ENCODE measurements at places on chromosomes 6 and 20. TPM values are rescaled to one million over a fixed set of nuclear protein-coding genes. Genes with fewer than 3 reads are reported as not detected.

C6orf52 gene
- total RNA-seq = 0.56 TPM

REM1 gene
- total RNA-seq = 0.19 TPM

CTCFL gene
- not detected for total RNA-seq

CFAP61 gene
- 0.19 TPM for total RNA-seq

ANGPT4 gene
- under 0.01 TPM for total RNA-seq

GABRR1 gene
- total RNA-seq = not detected

VGLL2 gene
- total RNA-seq = not detected
